Adrenal gland (tissue), 19 donors: ENCODE measurements at places on chromosomes 16 and 17. TPM values are rescaled to one million over a fixed set of nuclear protein-coding genes. Genes with fewer than 3 reads are reported as not detected.

Gene STX1B
- total RNA-seq = 2.1 TPM

Gene RAB40C
- 13.2 TPM for total RNA-seq

Gene CBX2
- total RNA-seq = 0.81 TPM

Gene FBXL20
- 11.5 TPM for total RNA-seq

Gene GSDMA
- total RNA-seq = not detected

Gene TRIM65
- 12.3 TPM for total RNA-seq

Gene IKZF3
- 0.83 TPM for total RNA-seq

Gene ENPP7
- not detected for total RNA-seq

DNA sequence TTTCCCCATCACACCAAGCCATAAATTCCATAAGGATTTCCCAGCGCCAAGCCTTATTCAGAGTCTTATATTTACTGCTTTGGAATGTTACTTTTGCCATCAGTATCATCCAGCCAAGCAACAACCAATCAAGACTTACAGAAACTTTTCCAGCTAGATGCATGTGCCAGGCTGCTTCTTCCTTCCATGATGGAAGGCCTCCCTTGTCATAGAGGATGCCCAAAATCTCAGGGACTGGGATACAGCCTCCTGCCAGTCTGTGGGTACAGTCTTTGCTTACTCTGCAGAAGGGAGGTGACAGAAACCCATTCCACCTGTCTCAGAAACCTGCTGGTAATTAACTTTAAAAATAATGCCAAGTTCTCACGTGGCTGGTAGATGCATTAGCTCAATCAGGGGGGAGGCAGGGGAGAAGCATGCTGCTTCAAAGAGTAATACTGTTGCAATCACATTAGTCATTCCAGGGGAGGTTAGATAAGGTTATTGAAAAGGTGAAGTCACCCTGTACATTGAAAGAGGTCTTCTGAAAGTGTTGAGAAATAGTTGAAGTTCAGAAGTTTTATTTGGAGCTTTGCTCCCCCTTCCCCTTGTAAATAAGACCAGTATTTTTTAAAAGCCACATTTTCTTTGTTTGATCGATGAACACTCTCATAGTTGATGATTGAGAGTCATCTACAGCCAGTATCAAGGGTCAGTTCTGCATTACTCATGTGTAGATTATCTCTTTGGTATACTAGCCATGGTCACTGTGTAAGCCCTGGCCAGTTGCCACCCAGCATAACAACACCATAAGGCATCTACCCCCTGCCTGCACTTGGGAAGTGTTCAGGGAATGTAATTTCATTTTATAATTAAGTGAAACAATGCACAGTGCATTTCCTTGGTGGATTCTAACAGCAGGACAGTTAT lies 22.2 kb downstream of the HLF start:
- DNase-seq = no peak
- H3K4me1 ChIP-seq = peaks cover 55% of the 10 kb centered on the region
- H3K27ac ChIP-seq = no peak overlapping the region
- H3K27me3 ChIP-seq = no peaks in the 10 kb centered on the region
- H3K36me3 ChIP-seq = no peaks in the 10 kb centered on the region

DNA sequence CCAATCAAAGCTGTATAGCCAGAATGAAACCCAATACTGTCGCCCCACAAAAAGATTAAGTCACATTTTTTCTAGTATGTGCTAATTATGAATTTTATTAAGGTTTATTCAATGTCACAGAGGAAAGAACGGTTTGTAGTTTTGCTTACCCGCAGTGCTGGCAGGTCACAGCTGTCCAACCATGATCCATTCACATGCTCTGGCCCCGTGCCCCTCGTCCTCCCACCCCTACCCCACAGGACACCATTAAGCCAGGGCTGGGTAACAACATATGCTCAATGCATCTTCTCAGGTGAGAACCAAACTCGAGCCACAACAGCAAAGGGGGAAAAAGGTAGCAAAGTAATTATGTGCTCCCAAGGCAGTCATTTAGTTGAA lies 589 bp upstream of the FBF1 start:
- H3K27me3 ChIP-seq = no peaks in the 10 kb centered on the region
- no peaks in the 10 kb centered on the region for H3K36me3 ChIP-seq
- DNase-seq = peak; percentile 23
- peak overlapping the region; percentile 64 for H3K27ac ChIP-seq

DNA sequence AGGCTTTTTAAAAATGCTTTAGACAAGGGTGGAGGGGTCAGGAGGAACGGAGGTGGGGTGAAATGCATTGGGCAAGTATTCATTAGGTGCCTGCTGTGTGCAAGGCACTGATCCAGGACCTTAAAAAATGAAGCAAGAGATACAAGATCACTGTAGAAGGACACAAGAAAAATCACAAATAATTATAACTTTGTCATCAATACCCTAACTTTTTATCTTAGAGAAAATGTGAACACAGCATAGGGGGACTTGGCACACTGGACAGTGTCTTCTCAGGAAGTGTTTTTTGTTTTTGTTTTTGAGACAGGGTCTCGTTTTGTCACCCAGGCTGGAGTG lies 7.0 kb downstream of the EPOP start:
- H3K4me1 ChIP-seq = no peaks in the 10 kb centered on the region
- H3K36me3 ChIP-seq = no peaks in the 10 kb centered on the region
- H3K4me3 ChIP-seq = no peak overlapping the region
- DNase-seq = no peak

- H3K27me3 ChIP-seq = no peaks in the 10 kb centered on the region
- H3K4me3 ChIP-seq = no peak overlapping the region
- H3K36me3 ChIP-seq = no peaks in the 10 kb centered on the region
- H3K4me1 ChIP-seq = peaks cover 10% of the 10 kb centered on the region
- DNase-seq = peak; percentile 1
These were observed 228.2 kb upstream of the GSE1 start for GRCh38 chr16:85384833-85385462.
